Transverse colon (tissue), 4 donors: ENCODE measurements at places on chromosomes 13 and 19. TPM values are rescaled to one million over a fixed set of nuclear protein-coding genes. Genes with fewer than 3 reads are reported as not detected.

NFIC gene
- total RNA-seq = 59.7 TPM

CLEC4M gene
- total RNA-seq = not detected

GJB2 gene
- 15.3 TPM for total RNA-seq

CLPTM1 gene
- total RNA-seq = 92.3 TPM

C19orf85 gene
- total RNA-seq = not detected

ZNF578 gene
- not detected for total RNA-seq

ZNF324 gene
- total RNA-seq = 23.6 TPM

CGB1 gene
- total RNA-seq = not detected

GRCh38 chr13:76917095-76917494, 30.9 kb upstream of the KCTD12 start:
- DNase-seq = no peak
- no peaks in the 10 kb centered on the region for H3K36me3 ChIP-seq
- no peaks in the 10 kb centered on the region for H3K27me3 ChIP-seq

DNA sequence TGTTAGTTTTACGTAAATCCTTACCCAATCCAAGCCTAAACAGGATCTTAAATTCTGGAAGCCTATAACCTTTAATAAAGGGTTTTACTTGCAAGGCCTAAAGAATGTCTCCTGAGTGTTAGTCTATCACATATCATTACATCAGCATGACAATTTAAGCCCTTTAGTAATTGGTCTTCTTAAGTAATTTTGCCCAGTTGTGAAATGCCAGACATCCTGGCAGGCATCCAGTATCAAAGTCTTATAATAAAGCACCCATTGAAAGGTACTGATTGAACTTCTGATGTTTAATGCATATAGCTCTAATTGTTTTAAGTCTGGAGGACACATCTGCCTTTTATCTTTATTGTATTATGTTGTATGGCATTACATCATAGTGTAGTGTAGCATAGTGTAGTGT, 1078.9 kb downstream of the SLITRK1 start:
- H3K27ac ChIP-seq = no peak overlapping the region
- DNase-seq = no peak
- H3K36me3 ChIP-seq = no peaks in the 10 kb centered on the region
- H3K4me3 ChIP-seq = no peak overlapping the region

DNA sequence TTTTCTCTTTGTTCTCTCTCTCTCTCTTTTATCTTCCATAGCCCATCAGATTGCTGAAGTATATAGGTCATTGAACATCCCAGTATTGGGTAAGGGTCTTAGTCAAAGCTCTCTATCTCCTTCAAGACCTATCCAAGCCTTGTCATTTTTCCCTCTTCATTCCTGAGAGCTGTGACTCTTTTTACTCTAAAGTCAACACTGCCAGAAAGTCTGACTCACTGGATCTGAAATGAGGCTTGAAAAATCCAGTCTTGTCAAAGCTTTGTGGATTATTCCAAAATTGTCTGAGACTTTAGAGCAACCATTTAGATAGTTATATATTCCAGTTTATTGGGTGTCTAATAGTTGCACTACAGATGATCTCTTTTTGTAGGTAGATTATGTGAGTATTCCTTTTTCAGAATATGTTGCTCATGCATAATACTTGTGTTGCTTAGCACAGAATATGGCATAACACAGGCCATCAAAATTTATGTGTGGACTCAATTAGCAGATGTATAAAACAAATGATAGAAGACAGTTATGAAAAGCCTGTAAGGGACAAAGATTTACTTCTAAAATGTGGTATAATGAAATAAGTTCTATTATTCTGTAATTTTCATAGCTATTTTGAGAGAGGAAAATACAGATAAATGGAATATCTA, 389.3 kb upstream of the PCDH9 start:
- H3K27me3 ChIP-seq = no peaks in the 10 kb centered on the region
- DNase-seq = no peak
- H3K4me3 ChIP-seq = no peak overlapping the region
- H3K36me3 ChIP-seq = no peaks in the 10 kb centered on the region
- no peak overlapping the region for H3K27ac ChIP-seq

DNA sequence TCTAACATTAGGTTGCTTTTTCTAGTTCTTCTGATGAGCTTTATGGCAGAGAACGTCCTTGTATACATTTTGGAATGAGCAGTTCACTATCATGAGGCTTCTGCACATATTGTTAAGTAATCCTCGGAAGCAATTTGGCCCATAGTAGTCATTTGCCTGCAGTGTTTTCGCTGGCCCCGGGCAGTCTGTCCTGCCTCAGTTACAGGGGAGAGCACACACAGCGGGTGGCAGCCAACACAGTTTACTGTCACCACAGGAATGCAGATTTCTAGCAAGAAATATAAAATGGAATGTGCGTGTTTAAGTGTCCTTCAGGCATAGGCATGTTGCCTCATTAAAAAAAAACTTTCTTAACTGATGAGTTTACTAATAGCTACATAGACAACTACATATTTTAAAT, 71.5 kb upstream of the GJB6 start:
- no peak overlapping the region for H3K4me3 ChIP-seq
- H3K36me3 ChIP-seq = no peaks in the 10 kb centered on the region
- no peak overlapping the region for H3K27ac ChIP-seq
- no peaks in the 10 kb centered on the region for H3K4me1 ChIP-seq
- H3K27me3 ChIP-seq = peaks cover 28% of the 10 kb centered on the region
- DNase-seq = no peak

GRCh38 chr19:6590258-6590826, 608 bp downstream of the CD70 start:
- H3K4me3 ChIP-seq = peak overlapping the region; percentile 23
- H3K4me1 ChIP-seq = no peaks in the 10 kb centered on the region
- DNase-seq = no peak
- H3K27me3 ChIP-seq = peaks cover 97% of the 10 kb centered on the region
- no peak overlapping the region for H3K27ac ChIP-seq

DNA sequence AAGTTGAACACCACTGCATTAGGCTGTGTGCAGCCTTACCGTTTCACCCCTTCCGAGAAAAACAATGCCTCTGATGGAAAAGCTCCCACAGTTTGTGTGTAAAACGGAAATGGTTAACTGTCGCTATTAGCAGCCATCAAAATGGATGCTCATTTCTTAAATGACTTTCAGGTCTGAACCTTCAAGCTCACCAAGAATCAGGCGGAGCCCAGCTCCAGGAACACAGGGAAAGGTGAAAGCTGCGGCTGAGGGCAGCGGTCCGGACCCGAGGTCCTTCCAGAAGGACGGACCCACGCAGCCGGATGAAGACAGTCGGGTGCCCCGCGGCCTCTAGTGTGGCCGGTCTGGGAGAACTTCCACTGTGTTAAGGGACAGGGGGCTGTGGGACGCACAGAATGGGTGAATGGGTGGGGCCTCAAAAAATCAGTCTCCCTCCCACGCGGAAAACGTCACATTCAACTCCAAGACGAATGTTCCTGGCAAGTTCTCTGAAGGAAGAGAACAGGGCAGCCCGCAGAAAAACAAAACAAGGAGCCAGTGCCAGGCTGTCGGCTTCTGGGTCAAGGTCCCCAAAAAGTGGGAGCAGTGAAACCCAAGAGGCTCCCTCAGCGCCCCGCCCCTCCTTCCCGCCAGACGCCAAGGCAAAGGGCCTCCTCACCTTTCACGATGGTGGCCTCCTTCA, 4.9 kb downstream of the IRS2 start:
- H3K27me3 ChIP-seq = no peaks in the 10 kb centered on the region
- no peak for DNase-seq
- H3K4me3 ChIP-seq = peak overlapping the region; percentile 49
- H3K27ac ChIP-seq = peak overlapping the region; percentile 49
- H3K4me1 ChIP-seq = peaks cover 18% of the 10 kb centered on the region
- no peaks in the 10 kb centered on the region for H3K36me3 ChIP-seq

DNA sequence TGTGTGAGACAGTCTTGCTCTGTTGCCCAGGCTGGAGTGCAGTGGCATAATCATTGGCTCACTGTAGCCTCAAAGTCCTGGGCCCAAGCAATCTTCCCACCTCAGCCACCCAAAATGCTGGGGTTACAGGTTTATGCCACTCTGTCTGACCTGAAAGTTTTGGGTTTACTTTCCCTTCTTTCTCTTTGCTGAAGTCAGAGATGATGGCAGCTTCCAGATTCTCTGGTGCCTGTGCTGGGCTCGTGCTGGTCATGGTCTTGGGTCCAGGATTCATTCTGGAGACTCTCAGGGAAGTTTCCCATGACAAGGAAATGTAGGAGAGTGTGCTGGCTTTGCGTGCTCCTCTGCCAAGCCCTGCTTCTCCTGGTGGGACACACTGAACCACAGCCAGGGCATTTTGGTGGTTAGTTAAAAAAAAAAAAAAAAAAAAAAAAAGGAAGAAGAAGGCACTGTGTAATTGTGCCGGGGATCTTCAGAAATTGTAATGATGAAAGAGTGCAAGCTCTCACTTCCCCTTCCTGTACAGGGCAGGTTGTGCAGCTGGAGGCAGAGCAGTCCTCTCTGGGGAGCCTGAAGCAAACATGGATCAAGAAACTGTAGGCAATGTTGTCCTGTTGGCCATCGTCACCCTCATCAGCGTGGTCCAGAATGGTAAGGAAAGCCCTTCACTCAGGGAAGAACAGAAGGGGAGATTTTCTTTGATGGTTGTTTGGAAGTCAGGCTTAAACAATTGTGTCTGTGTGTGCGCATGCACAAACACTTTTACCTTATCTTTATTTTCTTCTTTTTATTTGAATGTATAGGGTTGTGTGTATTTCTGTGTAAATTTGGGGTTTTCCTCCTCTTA, at the start of gene ALOX5AP:
Gene ALOX5AP, plus strand, starts transcription at position 519 of the 847 bp plus-strand sequence. Its CDS starts 63 bp downstream, at position 582.
- H3K4me1 ChIP-seq = peaks cover 18% of the 10 kb centered on the region
- H3K27ac ChIP-seq = peak within 1 kb of the TSS; percentile 57
- H3K36me3 ChIP-seq = no peaks in the 10 kb centered on the region
- H3K27me3 ChIP-seq = no peaks in the 10 kb centered on the region

DNA sequence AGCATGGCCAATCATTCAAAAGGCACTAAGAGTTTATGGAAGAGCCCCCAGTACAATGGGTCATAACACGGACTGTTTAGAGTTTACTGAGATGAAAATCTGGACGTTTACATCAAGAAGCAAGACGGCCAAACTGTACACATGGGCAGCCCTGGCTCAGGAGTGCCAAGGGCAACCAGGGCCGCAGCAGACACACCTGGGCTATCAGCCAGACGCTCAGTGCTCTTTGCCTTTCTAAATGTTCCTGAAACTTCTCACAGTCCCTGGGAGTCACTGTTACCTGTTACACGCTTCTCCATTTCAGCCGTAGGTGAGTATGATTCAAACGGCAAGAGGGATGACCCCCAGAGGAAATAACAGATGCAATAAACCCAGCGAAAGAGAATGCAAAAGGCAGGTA, 64.5 kb downstream of the ABCC4 start:
- no peak for DNase-seq
- H3K27ac ChIP-seq = no peak overlapping the region
- no peaks in the 10 kb centered on the region for H3K4me1 ChIP-seq
- no peaks in the 10 kb centered on the region for H3K27me3 ChIP-seq

DNA sequence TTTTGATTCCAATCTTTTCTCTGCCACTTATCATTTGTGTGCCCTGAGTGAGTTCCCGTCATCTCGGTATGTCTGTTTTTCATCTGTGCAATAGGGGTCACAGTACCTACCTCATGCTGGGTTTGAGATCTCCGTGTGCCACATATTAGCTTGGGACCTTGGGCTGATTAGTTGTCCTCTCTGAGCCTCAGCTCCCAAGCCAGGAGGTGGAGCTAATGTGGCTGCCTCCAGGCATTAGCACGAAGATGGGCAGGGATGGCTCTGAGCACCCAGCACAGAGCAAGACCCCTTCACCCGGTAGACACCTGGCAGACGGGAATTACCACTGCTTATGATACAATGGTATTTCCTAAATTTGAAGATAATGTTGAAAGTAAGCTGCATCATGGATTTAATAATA, 35.8 kb upstream of the XPO4 start:
- H3K27ac ChIP-seq = no peak overlapping the region
- no peaks in the 10 kb centered on the region for H3K36me3 ChIP-seq
- no peak for DNase-seq
- peaks cover 4% of the 10 kb centered on the region for H3K4me1 ChIP-seq
- H3K27me3 ChIP-seq = no peaks in the 10 kb centered on the region

DNA sequence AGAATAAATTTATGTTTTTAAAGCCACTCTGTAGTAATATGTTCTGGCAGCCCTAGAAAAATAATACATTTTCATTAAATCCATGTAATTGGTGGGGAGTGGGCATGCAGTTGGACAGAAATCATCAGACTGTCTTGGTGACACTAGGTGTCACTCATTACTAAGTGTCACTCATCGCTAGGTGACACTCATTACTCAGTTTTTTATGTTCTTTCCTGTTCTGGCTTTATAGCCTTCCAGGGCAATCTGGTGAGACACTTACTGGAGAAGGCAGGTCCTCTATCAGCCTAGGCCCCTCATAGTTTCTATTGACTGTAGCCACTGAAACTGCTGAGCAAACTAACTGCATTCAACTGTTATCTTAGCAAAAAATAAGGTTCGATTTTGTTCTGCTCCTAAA, 542.1 kb downstream of the SLITRK1 start:
- no peak overlapping the region for H3K4me3 ChIP-seq
- no peaks in the 10 kb centered on the region for H3K36me3 ChIP-seq
- H3K27me3 ChIP-seq = no peaks in the 10 kb centered on the region
- DNase-seq = no peak

GRCh38 chr19:50542943-50543342, 25.3 kb downstream of the LRRC4B start:
- no peak for DNase-seq
- H3K4me1 ChIP-seq = no peaks in the 10 kb centered on the region
- H3K4me3 ChIP-seq = no peak overlapping the region
- no peak overlapping the region for H3K27ac ChIP-seq
- H3K27me3 ChIP-seq = no peaks in the 10 kb centered on the region

- no peaks in the 10 kb centered on the region for H3K4me1 ChIP-seq
- no peaks in the 10 kb centered on the region for H3K27me3 ChIP-seq
- no peaks in the 10 kb centered on the region for H3K36me3 ChIP-seq
- no peak overlapping the region for H3K27ac ChIP-seq
- no peak overlapping the region for H3K4me3 ChIP-seq
Measured at GRCh38 chr13:42592915-42593900, 19.3 kb downstream of the TNFSF11 start.

GRCh38 chr19:55536951-55537740, at the start of gene SBK2:
Gene SBK2, minus strand, starts transcription at chr19:55537133. Its CDS starts 839 bp downstream, at chr19:55536294.
- no peak within 1 kb of the TSS for H3K27ac ChIP-seq
- H3K27me3 ChIP-seq = no peaks in the 10 kb centered on the region
- H3K4me3 ChIP-seq = no peak within 1 kb of the TSS
- no peaks in the 10 kb centered on the region for H3K4me1 ChIP-seq
- H3K36me3 ChIP-seq = no peaks in the 10 kb centered on the region
- no peak for DNase-seq

GRCh38 chr13:76692346-76692745, 193.9 kb downstream of the KCTD12 start:
- no peak overlapping the region for H3K27ac ChIP-seq
- no peaks in the 10 kb centered on the region for H3K4me1 ChIP-seq
- H3K36me3 ChIP-seq = no peaks in the 10 kb centered on the region
- no peaks in the 10 kb centered on the region for H3K27me3 ChIP-seq

DNA sequence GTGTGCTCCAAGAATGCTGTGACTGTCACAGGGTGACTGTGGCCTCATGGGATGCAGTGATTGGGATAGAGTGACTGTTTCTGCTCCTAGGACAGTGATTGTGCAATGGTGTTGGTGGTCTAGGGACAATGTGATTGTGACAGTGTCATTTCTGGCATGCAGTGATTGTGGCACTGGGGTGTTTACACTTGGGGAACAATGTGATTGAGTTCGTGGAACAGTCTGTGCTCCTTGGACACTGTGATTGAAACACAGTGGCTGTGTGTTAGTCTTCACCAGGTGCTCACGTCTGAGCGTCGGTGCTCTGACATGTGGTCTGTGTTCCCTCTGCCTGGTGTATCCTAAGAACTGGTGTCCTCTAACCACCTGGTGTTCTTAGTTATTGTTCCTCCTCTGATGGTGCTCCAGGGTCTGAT, 1.7 kb downstream of the PDE4A start:
- H3K36me3 ChIP-seq = no peaks in the 10 kb centered on the region
- H3K4me3 ChIP-seq = no peak overlapping the region
- peaks cover 52% of the 10 kb centered on the region for H3K4me1 ChIP-seq
- peaks cover 97% of the 10 kb centered on the region for H3K27me3 ChIP-seq
- no peak for DNase-seq
